ENCODE measurements at places on chromosomes 5 and 9.

DNA sequence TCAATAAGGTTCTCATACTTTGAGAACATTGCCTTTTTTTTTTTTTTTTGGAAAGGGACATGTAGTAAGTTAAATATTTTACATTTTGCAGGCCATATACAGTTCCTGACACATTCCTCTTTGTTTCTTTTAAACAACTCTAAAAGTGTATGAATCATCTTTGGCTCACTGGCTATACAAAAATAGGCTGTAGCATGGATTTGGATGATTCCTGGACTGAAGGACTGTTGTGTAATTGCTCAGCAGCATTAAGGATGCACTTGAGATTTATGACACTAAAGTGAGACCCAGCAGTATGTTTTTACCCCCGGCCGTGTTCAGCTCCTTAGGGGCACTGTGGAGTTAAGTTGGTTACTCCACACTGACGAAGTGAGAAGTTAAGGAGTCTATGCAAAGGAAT is 41.3 kb downstream of the VPS13A start:
- no peak for DNase-seq

- DNase-seq: no peak
These were observed 23.9 kb downstream of the DCANP1 start for GRCh38 chr5:135423146-135423845.

GRCh38 chr5:178404987-178405386 is 172.4 kb upstream of the PHYKPL start:
- no peak for DNase-seq

GRCh38 chr5:86542532-86542931 is 75.2 kb upstream of the COX7C start:
- DNase-seq: no peak

- DNase-seq: no peak
These were observed 50.5 kb downstream of the AHRR start for GRCh38 chr5:371811-372555.

DNA sequence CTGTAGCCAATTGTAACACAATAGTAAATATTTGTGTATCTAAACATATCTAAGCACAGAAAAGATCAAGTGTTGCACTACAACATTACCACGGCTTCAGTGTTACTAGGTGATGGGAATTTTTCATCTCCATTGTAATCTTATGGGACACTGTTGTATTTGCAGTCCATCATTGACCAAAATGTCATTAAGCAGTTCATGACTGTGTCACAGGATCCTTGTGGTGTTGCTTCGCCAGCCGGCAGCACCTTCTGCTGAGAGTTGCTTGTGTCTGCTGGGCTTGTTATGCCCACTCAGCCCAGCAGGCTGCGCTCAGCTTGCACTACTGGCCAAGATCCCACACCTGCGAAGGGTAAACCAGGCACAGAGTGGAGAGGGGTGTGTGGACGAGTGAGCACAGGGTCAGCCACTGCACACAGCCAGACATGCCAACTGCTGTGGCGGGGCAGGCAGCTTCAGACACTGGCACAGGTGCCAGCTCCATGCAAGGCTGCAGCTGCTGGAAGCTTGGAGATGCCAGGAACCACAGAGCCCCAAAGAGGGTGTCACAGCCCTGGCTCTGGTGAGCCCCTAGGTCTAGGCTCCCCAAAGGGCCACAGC is 273.7 kb downstream of the CETN3 start:
- DNase-seq: no peak

- DNase-seq: no peak
These were observed 122.9 kb downstream of the CFAP90 start for GRCh38 chr5:7728076-7728475.

- no peak for DNase-seq
These were observed 15.9 kb downstream of the SRD5A1 start for GRCh38 chr5:6649186-6649585.

DNA sequence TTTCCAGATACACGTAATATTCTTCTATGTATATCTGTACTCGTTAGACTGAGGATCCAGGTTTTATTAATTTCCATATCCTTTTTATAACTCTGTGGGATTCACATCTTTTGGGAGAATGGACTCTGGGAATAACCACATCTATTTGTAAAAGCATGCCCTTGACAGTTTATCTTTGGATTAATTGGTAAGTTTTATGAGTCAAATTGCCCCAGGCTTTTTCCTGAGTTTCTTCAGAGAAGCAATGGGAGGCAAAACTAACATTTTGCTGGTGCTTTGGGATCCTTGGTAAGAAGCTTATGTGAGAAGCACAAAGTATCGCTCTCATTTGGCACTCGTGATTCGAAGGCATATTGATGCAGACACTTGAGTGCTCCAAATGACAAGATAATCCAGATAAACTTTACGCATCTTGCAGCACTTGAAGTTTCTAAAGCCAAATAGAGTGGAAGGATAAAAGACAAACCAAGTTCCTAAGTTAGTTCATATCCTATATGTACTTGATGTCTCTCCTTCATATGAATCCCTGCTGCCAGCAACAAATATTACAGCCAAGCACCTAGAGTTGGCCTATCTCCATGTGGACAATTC is 324.7 kb downstream of the TLE4 start:
- DNase-seq: no peak

DNA sequence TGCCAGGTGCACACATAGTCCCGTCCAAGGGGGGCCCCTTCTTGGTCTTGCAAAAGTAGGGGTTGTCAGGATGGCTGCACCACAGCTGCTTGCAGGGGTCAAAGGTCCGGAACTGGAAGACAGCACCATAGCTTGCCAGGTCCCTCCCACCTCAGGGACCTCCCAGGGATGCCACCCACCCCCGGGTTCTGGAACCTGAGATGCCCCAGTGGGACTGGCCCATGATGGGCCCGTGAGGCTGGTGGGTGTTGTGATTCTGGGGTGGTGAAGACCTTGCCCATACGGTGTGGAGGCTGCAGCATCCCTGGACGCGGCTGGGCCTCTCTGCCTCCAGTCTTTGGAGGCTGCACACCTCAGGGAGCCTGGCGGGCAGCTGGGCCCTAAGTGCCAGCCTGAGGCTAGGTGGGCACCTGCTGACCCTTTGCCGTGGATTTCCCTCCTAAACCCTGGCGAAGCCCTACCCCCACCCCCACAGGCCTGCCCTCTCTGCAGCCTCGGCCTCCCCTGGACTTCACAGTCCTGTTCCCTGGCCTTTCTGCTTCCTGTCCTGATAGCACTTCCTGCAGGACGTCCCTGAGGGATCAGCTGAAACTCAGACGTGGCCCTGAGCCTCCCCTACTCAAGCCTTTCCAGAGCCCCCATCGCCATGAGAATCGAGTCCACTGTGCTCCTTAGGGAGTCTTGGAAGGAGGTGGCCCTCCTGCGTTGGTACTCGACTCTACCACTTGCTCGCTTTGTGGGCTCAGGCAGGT is 92.1 kb downstream of the ZNF354C start:
- DNase-seq: no peak

GRCh38 chr5:94362857-94363256 is 255.5 kb downstream of the KIAA0825 start:
- no peak for DNase-seq

GRCh38 chr5:54874337-54875021 is 110.9 kb downstream of the ESM1 start:
- no peak for DNase-seq

Data from Caki2 (cell line).